A549 treated with Hydrocortisone at 1 μM for 4 hours (cell line): ENCODE measurements at places on chromosomes 6 and 20. TPM values are rescaled to one million over a fixed set of nuclear protein-coding genes. Genes with fewer than 3 reads are reported as not detected.

The MYB gene
- total RNA-seq, result 0.59 to 1.2 TPM (median 0.95 TPM) in 5 replicates

The CRISP3 gene
- total RNA-seq, result not detected in 5 replicates

The RBBP8NL gene
- 0.62 to 1.3 TPM (median 0.98 TPM) in 5 replicates for total RNA-seq

The RSPO4 gene
- not detected in 5 replicates for total RNA-seq

The MAPK13 gene
- 0.45 to 0.93 TPM (median 0.81 TPM) in 5 replicates for total RNA-seq

The SLC22A2 gene
- 0.05 to 0.18 TPM (median 0.05 TPM) in 3 of 5 replicates, not detected in the others for total RNA-seq

The EFCAB8 gene
- not detected in 5 replicates for total RNA-seq
